ENCODE measurements at places on chromosomes 2 and 18.

DNA sequence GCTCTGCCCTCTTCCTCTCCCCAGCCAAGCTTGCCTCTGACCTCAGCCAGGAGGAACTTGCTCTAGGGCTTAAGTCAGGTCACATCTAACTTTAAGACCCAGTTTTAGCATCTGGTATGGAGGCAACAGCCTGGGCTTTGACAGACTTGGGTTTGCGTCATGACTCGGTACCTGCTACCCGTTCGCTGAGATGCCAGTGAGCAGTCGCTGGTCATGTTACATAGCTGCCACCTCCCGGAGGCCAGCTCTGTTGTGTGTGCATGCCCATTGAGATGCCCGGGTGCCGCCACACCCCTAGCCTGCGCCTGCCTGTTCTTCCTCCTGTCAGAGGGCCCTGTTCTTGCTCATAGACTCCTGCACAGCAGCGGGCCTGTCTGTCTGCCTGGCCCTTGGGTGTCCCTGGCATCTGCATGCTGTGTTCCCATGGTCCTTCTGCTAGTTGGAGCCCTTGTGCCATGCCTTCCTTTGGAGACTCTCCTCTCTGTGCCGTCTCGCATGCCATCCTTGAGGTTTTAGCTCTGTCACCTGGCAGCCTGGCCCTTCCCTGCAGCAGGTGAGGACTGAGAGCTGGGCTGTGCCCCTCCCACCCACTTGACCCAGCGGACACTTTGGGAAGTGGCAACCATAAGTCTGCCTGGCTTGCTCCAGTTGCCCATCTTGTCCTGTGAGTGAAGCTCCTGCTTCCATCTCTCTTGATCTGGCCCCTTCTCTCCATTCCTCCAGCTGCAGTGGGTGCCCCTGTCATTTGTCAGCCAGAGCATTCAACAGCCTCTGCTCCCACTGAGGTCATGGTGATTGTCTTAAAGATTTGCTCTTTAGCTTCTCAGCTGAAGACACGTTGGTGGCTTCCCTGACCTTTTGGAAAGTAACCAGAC lies 24.9 kb downstream of the ASAP2 start:
- no peak for DNase-seq

- DNase-seq, result no peak
These were observed 119.8 kb downstream of the DHRS9 start for GRCh38 chr2:169189132-169189531.

GRCh38 chr2:105883911-105884694 lies 139.4 kb downstream of the NCK2 start:
- no peak for DNase-seq

- DNase-seq, result no peak
These were observed 106.2 kb downstream of the LPIN1 start for GRCh38 chr2:11852526-11853196.

- peak; percentile 21 for DNase-seq
These were observed 74.8 kb upstream of the SLC66A3 start for GRCh38 chr2:11080253-11081115.

- no peak for DNase-seq
These were observed 239.5 kb upstream of the MGAT5 start for GRCh38 chr2:134014196-134014960.

GRCh38 chr18:275486-275885 lies 7.6 kb upstream of the THOC1 start:
- peak; percentile 27 for DNase-seq

- DNase-seq, result no peak
These were observed 19.5 kb downstream of the MGAT5 start for GRCh38 chr2:134273256-134273983.

- no peak for DNase-seq
These were observed 133.4 kb downstream of the DIS3L2 start for GRCh38 chr2:232094883-232095282.

DNA sequence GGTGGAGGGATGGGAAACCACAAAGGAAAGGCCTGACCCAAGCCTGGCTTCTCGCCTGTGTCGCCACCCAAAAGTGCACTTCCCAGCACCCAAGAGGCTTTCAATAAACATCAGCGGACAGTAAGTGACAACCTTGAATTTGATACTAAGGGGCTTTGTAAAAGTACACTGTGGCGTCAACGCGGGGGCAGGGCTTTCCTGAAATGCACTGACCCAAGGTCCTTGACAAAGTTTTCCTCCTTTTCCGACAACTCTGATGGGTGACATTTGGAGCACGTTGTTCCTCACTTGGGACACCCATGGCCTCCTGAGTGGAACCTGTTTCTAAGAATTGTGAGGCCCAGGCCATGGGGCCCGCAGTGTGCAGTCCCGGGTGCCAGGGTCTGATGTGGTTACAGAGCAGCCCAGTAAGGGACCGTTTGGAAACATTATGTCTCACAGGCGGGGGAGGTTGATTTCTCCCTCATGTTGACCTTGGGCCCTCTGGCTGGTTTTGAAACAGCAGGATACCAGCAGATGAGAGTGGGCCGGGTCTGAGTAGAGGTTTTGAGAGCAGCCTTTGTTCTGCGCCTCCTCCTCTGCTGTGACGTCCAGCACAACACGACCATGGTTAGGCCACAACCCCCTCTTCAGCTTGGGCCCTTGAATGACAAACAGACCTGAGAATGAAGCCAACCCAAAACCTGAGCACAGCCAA lies 2.8 kb upstream of the ZBTB14 start:
- DNase-seq, result peak; percentile 10

DNA sequence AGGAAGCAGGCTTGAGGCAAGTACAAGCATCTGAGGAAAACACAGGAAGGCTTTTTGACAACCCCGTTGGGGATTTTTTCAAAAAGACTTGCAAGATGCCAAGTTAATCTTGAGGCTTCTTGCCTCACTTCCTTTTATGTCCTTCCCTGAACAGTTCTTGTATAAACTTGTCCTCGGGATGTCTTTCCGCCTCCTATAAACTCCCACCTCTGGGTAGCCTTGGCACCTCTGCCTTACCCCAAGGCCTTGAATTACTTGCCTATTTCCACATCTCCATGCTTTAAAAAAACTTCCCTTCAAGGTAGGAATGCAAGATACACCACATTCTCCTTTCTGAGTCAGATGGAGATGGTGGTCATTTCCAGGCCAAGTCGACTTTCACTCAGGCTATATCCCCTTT lies 106.4 kb upstream of the RBBP8 start:
- no peak for DNase-seq

DNA sequence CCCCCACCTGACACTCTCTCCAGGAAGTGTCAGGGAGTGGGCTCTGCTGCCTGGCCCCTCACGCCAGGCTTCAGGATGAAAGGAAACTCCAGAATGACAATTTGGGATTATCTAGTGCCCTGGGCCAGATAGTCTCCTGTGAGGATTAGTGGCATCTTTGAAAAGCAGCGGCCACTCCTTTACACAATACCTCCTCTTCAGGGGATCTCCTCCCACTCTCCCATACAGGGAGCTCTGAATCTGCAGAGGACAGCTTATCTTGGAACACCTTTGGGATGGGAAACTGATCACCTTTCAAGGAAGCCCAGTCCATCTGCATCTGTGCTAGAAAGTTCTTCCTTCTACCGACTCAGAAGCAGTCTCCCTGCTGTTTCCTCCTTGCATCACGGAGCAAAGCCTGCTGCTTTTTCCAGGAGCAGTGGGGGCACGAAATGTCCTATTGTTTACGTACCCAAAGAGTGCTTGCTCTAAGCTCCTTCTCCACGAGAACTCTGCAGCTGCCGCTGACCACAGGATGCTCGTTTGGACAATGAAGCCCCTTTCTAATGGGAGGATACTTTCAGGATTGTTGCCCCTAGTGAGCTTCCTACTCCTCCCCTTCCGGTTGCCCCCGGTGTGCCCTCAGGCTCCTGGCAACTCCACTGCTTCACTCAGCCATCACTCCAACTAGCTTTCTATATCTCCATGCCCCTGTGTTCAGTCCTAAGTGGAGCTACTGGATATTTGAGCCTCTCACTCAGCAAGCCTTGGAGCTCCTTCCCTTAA lies 31.5 kb downstream of the SIX3 start:
- DNase-seq, result no peak

DNA sequence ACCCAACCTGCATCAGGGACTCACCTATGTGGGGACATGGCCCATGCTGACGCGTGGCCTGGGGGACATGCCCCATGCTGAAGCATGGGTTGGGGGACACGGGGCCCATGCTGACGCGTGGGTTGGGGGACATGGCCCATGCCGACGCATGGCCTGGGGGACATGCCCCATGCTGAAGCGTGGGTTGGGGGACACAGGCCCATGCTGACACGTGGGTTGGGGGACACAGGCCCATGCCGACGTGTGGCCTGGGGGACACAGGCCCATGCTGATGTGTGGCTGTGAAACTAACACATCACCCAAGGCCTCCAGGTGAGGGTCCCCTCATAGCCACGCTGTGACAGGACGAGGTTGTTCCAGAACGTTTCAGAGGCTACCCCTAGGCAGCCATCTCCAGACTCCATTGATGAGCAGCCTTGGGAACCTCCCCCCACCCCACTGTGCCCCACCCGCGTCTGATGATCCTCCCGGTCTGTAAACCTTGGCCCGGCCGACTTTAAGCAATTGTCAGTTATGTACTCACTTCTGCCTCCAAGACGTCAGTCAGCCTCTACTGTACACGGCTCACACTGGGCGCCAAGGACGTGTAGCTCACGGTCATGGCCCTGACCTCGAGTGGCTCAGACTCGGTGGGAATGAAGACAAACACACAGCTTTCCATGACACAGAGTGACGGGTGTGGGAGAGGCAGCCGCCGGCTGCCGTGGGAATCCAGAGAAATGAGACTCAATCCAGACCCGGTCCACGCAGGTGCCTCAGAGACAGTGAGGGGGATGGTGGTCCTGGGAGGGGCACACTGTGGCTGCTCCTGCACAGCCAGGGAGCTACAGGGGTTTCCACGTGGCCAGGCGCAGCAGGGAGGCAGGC lies 50.2 kb upstream of the SLC66A3 start:
- DNase-seq, result no peak

- DNase-seq, result no peak
These were observed 88.2 kb downstream of the ASAP2 start for GRCh38 chr2:9294764-9295163.

DNA sequence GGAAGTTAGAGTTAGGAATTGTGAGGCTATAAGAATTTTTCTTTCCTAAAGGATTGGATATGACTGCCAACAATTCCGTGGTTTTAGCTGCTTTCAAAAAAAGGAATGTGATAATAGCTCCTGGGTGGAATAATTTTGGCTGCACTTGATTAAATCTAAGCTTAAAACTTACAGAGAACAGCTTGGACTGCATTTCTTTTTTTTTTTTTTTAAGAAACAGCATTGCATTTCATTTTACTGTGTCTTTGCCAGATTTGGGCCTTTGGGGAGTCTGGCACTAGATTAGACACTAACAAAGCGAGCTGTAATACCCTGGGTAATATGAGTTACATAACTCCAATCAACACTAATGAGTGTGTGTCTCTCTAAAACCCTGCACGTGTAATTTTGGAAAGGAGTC lies 37.8 kb upstream of the ZNF397 start:
- DNase-seq, result no peak

GRCh38 chr2:161708350-161708975 lies 84.2 kb downstream of the SLC4A10 start:
- no peak for DNase-seq

DNA sequence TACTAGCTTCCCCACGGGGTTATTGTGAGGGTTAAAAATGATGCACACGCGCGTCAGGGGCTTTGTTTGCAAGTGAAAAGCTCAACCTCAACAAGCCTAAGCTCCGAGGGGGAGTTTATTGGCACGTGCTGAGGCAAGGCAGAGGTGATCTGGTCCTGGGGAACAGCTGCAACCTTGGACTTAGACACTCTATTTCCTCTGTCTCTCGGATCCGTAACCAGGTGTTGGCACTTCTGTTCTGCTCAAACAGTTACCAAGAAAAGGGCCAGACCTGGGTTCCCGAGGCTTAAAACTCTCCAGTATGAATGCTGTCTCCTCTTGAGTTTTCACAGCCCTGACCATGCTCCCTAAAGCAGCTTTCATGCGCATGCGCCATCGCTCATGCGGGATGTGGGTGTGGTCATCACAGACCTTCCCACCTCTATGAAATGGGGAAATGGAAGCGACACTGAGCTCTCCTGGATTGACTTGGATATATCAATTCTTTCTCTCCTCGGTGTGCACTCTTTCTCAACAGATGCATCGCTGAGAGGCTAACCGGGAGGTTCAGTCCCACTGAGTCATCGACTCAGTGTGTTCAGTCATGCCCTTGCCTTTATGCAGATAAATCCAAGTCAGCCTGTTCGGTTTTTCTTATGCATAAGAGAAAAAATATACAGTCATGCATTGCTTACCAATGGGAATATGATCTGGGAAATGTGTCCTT lies 19.9 kb upstream of the RAB31 start:
- no peak for DNase-seq

DNA sequence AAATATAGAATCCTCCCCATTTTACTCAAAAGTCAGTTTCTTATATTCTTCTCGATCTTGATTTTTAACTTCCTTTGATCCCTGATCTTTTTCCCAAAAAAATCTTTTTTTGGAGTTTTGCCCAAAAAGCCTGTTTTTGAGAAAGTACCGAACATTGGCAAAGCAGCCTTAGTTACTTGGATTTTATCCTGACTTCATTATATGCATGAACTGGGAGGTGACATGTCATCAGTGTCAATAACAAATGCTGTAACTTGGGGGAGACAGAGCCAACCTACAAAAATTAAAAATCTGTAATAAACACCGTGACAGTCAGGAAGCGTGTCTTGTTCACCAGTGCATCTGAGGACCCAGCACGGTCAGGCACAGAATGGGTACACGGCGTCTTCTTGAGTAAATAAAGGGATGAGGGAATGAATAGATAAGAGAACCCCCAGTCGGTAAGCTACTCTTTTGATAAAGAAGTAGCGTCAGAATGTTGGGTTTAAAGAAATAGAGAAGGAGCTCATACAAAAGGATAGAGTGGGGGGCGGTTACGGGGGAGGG lies 24.9 kb downstream of the TRAPPC12 start:
- DNase-seq, result no peak

- DNase-seq, result no peak
These were observed 344.0 kb downstream of the ARHGAP15 start for GRCh38 chr2:143473216-143473615.

GRCh38 chr2:115219296-115219695 lies 776.9 kb downstream of the DPP10 start:
- DNase-seq, result no peak

GRCh38 chr2:16320716-16321115 lies 344.9 kb downstream of the CYRIA start:
- DNase-seq, result peak; percentile 81

GRCh38 chr2:99198103-99198841 lies 17.3 kb downstream of the MRPL30 start:
- DNase-seq, result no peak

DNA sequence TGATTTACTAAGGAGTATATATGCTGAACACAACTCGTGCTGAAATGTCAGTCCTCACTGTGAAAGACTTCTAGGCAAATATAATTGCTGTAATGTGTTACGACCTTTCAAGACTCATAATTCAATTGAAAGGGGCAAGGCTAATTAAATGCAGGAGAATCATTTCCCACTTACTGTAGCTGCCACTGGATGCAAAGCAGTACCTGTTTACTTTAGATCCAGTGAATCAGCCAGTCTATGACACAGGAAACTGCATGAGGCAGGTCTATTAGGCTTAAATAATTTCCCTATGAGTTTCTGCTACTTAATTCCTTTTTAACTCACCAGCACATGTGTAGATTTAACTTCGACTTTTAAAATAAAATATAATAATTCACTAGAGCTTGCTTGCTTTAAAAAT lies 125.6 kb downstream of the CTNNA2 start:
- DNase-seq, result no peak

GRCh38 chr2:195636890-195637289 lies 20.1 kb upstream of the SLC39A10 start:
- no peak for DNase-seq
